ENCODE measurements at places on chromosomes 7 and 10. TPM values are rescaled to one million over a fixed set of nuclear protein-coding genes. Genes with fewer than 3 reads are reported as not detected.

DNA sequence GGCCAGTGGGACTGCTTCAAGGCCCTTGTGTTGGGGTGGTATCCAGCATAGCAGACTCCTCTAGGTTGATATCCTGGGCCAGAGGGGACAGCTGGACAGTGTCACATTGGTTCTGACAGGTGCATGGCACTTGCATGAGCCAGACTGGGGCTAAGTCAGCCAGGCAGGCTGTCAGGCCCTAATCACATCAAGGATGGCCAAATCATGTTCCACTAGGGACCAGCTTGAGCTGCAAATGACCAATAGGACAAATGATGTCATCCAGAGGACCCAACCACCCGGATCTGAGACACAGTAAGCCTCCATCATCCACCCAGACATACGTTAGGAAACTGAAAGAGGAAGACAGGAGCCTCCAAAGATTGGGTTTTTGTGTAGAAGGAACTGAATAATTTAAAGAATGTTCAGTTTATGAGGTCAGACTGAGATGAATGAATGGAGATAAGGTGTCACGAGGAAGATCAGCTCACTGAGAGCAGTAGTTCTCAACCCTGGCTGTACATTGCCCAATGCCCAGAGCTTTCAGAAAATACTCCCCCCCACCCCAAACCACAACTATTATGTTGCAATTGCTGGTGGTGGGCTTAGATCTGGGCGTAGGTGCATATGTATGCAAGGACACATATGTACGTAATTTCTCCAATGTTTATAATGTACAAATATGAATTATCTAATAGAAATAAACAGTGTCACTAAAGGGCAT is 75.2 kb upstream of the INHBA start:
- no peak for DNase-seq

- no peak for DNase-seq
Observed at GRCh38 chr10:124285587-124286527, 132.9 kb downstream of the OAT start.

The ABCC2 gene
- polyA plus RNA-seq: 0.78 TPM

DNA sequence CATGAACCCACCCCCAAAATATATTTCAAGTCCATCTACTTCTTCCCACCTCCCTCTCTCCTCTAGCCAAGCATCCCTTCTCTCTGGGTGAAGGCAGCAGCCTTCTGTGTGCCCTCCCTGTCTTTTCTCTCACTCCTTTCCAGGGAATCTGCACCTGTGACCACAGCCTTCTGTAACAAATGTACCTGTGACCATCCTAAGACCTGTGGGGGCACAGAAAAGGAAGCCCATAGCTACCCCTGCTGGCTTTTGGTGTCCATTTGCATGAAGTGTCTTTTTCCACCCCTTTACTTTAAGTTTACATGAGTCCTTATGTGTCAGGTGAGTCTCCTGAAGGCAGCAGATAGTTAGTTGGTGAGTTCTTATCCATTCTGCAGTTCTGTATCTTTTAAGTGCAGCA is 2.0 kb upstream of the TBXAS1 start:
- DNase-seq: no peak

Data from right lung (tissue), 10 donors.